T47D (cell line): ENCODE measurements at places on chromosomes 7 and 10.
A peak's percentile ranks its signal among the peaks of the same experiment; 100 is the strongest.

GRCh38 chr10:92241501-92241900, 49.4 kb downstream of the CPEB3 start:
- DNase-seq, result no peak

GRCh38 chr7:3733541-3734140, 432.6 kb downstream of the SDK1 start:
- no peak for DNase-seq

DNA sequence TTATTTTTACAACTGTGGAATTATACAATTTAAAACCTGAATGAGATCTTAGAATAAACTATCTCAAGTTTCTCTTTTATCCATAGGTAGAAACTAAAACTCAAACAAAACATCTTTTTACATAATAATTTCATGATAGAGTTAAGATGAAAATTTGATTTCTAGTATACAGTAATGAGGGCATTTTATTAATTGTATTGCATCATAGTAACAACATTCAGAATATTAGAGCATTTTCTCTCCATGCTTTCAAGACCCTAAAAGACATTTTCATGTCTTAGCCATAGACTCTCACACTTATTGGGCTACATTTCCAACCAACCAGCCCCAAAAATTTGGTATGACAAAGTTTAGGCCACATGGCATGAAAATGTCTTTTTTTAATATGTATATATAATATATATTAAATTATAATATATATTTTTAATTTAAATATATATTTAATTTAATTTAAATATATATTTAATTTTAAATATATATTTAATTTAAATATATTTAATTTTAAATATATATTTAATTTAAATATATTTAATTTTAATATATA, 195.7 kb upstream of the STEAP1 start:
- DNase-seq, result no peak

DNA sequence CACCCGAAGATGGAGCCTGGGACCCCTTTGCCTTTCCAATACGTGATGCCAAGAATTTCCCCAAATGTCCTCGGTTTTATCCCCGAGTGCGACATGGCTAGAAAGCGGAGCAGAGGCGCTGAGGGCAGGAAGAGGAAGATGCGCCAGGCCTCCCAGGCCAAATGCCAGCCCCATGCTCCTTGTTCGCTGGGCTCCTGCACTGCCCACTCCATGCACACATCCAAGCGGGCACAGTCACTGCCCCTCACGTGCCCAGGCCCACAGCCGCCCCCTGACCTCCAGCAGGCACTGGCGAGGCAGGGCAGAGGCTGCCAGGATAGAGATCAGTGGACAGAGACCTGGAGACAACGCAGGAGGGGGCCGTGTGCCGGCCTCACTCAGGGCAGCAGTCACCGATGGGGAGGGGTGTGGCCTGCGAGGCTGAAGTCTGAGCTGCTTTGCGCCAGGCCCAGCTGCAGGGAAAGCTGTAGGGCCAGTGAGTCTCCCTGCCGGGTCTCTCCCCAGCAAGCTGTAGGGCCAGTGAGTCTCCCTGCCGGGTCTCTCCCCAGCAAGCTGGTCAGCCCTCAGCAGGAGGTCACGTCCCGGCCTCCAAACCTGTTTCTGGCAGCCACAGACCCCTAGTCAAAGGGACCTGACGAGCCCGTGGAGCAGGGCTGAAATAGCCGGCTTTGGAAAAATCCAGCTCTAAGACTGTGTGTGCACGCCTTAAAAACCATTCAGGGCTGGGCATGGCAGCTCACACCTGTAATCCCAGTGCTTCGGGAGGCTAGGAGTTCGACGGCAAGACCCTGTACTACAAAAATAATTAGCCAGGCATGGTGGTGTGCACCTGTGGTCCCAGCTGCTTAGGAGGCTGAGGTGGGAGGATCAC, 100.6 kb upstream of the DIP2C start:
- DNase-seq, result no peak

DNA sequence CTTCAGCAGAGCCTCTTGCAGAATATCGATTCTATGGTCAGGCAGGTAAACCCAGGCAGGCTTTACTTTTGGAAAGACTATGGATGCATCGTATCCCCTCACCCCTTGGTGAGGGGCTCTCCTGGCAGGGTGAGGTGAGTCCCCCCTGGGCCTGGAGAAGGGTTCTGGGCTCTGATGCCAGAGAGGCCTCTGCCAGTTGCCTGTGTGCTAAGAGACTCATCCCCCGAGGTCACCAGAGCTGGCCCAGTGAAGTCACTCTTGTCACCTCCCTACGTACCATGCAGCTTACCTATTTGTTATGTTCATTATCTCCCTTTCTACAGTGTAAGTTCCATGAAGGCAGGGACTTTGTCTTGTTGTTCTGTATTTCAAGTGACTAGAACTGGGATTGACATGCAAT, 51.3 kb downstream of the TSPAN15 start:
- no peak for DNase-seq

DNA sequence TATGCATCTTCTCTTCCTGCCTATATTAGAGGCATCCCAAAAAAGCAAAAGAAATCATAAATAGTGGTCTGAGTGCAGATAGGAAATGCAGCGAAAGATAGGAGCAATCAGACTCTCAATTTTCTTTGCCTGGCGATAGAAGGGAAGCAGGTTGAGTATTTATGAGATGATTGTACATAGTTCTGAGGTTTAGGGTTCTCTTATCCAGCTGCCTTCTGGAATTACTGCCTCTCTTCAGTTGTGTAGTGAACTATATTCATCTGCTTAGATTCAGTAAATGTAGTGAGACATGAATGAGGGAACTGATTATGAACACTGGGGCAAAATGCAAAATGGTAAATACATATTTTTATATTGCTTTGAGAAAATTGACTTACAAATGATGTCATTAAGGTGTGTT, 93.0 kb upstream of the CYP26C1 start:
- DNase-seq, result no peak

DNA sequence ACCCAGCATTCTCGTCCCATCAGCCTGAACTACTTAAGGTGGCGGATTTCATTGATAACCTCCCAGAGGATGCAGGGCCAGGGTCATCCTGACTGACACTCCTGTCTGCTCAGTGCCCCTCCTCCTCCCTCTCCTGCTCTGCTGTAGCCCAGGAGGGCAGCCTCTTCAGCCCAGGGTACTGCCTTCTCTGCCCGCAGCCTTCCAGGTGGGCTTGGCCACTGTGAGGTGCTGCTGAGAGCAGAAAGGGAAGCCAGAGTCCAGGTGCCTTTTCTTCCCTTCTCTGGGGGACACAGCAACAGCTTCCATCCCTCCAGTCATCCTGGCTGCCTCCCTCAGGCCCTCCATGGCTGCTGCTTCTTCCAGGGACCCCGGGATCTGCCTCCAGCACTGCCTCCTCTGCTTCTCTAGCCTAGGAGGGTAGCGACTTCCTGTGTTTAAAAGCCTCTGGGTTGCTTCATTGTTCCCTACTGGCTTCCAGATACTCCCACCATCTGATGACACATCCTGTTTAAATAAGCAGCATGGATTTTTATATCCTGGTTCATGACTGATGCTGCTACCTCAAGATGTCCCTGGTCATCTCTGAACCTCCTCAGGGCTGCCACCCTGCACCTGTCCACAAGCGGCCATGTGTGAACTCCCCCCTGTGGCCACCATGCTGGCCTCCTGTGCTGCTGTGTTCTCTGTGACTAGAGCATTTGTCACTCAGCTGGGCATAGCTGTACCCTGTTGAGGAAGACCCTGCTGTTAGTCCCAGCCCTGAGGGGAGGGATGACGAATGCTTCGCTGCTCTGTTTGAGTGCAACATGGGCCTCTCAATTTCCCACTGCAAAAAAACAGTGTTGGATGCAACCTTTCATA, 55.8 kb downstream of the AKR1C4 start:
- DNase-seq, result no peak

GRCh38 chr10:129391464-129391863, 75.6 kb upstream of the MGMT start:
- DNase-seq, result no peak

DNA sequence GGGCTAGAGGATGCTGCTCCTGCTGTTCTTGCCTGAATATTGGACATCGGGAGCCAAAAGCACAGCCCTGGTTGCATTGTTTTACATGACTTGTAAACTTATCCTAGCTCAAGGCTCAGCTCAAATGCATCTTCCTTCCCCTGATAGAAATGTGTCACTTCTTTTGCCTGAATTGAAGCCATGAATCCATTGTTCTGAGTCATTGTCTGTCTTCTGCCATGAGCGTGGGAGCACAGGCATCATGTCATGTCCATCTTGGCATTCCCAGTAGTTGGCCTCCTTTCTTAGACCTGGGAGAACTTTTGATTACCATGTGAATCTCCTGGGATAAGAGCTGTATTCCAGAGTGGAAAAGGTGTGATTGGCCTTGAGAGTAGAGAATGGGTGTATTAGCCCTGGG, 54.1 kb upstream of the OPN4 start:
- no peak for DNase-seq

DNA sequence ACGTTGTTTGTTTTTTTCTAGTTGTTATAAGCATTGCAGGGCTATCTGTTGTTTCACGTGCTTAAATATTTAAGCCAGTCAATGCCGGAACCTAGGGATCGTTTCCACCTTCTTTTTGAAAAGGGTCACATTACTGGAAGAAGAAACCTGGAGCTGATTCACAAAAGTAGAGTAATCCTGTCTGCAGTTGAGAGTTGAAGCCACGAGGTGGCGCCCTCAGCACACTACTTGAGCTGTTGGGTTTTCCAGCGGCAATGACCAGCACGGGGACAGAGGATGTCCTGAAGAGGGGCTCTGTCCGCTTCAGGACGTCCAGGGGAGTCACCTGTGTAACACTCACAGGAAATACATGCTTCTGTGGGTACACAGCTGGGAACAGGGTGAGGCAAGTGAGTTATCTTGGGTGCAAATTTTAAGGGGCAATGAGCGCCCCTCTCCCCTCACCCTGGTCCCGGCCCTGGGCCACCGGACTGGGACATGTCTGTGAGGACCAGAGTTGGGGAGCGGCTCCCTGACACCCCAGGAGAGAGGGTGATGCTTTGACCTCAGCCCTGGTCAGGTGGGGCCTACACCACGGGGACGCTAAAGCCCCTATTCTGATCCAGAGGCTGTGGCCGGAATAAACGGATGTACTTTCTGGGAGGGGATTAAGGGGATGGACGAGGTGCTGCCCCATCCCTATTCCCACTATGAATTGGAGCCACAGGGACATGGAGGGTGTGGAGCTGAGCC, 26.3 kb upstream of the WDFY4 start:
- peak; percentile 71 for DNase-seq

GRCh38 chr10:117936141-117936540, 110.6 kb downstream of the RAB11FIP2 start:
- DNase-seq, result no peak

DNA sequence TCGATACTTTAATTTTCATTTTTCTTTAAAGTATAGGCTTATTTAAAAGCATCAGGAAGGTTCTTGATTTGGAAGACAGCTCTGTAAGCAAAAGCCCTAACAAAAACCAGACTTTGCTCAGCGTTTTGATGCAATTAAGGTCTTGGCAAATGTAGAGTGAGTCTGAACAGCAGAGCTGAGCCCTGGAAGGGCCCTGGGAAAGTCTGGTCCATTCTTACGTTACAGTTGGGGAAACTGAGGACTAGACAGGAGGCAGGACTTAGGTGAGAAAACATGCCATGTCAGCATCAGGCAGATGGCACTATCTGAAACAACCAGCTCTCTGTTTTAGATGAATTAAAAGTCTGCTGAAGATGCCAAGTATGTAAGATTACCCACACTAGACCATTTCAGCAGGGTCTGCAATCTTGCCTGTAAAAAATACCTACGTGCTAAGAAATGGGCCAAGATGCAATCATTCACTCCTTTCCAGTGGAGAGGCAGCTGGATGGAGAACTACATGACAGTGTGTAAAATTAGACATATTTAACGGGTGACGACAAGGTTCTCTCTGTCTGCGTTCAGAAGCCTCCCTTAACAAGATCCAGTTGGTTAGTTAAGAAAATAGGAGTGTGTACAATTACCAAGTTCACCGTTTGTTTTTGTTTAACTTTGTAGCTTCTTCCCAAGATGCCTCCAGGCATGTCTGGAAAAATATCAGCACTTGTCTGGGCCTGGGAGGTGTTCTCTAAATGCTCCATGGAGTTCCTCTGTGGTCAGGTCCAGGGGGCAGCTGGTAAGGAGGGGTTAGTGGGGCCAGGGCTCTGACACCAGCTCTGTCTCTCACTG, 502.3 kb upstream of the ZMIZ1 start:
- DNase-seq, result no peak

DNA sequence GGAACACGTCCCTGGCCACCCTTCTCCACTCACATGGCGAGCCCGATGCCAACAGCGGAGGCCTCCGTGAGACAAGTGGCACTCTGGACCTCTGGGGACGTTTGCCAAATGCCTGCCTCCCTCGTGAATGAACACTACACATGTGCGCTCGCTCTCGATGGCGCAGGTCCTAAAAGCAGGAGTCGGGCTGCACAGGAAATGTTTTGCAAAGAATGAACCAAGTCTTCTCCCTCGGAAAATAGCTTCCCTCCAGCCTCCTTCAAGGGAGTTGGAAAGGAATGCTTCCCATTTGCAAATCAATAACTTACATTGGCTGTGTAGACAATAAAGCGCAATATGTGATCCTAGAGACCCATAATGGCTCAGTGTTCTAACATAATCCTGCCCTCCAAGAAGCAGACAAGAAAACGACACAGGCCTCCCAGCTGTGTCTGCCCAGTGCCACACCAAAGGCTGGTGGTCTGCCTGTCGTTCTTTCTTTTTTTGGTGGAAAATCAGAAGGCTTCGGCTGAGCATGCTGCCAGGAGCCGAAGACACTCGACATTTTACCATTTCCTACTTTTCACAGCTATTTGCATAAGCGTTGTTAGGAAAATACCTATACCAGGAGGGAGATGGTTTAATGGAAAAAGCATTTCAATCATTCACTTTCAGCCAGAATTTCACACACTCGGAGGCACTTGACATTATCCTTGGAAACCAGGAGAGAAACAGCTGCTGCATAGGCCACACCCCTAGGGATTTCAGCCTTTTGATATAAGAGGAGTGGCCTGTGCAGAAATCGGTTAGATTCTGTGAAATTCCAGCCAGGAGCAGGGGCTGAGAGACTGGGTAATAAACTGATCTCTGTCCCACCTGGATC, 38.4 kb downstream of the ATXN7L1 start:
- no peak for DNase-seq

- no peak for DNase-seq
Observed at GRCh38 chr7:94451187-94451586, 56.5 kb downstream of the COL1A2 start.

DNA sequence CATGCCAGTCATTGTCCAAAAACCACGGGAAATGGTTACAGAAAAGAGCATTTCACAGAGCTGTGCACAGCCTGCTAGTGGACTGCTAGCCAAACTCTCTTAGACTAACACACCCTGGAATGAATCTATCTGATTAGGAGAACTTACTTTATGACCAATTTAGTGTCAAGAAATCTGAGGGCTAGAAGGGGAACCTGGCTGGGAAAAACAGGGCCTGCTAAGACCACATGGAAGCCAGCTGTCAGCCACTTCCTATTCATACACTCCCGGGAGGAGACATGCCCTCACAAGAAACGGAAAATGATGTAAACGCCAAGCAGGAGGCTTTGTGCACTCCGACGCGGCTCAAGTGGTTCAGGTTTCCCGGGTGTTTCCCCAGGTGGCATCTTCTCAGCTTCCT, 54.8 kb downstream of the MPP7 start:
- no peak for DNase-seq

- DNase-seq, result no peak
Observed at GRCh38 chr10:131461093-131461492, 149.6 kb upstream of the TCERG1L start.

- DNase-seq, result no peak
Observed at GRCh38 chr7:148963583-148964482, 64.5 kb downstream of the PDIA4 start.
